ENCODE measurements at places on chromosomes 6 and 20.

DNA sequence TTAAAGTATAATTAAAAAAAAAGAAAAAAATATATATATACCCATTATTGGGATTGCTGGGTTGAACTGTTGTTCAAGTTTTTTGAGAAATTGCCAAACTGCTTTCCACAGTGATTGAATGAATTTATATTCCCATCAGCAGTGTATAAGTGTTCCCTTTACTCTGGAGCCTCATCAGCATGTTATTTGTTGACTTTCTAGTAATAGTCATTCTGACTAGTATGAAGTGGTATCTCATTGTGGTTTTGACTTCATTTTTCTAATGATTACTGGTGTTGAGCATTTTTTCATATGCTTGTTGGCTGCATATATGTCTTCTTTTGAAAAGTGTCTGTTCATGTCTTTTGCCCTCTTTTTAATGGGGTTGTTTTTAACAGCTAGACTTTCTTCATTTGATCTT lies 1260.8 kb upstream of the GJE1 start:
- DNase-seq = no peak

GRCh38 chr20:32527052-32527446 lies 58.1 kb downstream of the NOL4L start:
- no peak for DNase-seq

GRCh38 chr6:44415449-44415848 lies 27.9 kb downstream of the CDC5L start:
- DNase-seq = no peak

DNA sequence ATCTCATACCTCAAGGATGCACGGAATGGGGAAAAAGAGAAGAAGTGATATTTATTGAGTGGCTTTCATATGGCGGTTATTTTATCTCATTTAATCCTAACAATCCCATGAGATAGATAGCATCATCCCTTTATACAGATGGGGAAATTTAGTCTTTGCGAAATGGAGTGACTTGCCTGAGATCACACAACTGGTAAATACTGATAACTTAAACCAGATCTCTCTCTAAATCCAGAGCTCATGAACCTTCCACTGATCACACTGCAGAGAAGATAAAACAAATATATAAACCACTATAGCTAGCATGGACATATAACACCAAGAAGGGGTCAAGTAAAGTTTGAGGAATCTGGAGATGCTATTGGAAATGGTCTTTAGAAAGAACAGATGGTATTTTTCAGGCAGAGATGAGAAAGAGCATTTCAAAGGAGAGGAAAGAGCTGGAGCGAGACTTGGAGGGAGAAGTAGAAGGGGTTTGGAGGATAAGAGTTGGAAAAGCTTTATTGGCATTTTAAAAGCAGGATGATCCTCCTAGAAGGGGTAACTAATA lies 139.8 kb upstream of the TNFAIP3 start:
- no peak for DNase-seq

- DNase-seq = no peak
These were observed 55.0 kb downstream of the GNAS start for GRCh38 chr20:58907320-58908137.

- DNase-seq = no peak
These were observed 5.0 kb downstream of the GCNT2 start for GRCh38 chr6:10526156-10526555.

DNA sequence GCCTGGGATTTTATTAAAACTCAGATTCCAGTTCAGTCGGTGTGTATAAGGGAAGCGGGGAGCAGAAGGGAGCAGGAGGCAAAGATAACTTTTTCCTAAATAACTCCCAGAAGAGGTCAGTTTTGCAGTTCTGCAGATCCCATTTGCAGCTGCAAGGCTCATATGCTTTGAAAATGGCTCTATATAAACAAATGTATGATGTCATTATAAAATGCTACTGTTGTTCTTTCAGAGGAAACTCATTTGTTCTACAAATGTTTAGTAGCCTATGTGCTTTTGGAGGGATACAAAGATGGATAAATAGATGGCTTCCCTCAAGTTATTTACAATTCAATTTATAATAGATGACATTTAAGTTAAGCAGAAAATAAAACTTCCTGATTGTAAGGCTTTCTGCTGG lies 29.2 kb upstream of the DSP start:
- no peak for DNase-seq

DNA sequence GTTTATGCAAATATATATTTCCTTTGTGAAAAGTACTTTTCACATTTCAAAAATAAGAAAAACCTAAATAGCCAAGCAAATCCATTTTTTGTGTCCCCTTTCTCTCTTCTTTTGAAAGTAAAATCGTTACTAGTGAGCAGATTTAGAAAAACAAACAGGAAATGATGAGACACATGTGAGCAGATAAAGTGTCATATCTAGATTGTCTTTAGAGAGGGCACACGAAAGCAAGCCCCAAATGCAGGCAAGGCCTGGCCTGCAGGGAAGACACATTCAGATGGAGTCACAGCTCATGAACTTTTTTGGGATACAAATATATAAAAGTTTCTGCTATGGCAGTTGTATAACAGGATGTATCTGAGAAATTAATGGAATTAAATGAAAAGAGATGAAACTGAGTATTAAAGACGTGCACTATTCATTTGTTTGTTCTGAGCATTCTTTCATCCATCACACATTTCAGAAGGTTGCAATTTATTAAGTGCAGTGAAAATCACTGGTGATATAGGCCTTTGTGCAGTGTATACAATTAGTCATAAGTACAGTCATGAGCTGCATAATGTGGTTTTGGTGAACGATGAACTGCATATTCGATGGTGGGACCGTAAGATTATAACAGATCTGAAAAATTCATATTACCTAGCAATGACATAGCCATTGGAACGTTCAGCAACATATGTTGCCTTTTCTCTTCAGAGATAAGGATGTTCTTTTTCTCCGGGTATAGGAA lies 101.4 kb downstream of the PACRG start:
- DNase-seq = no peak

- no peak for DNase-seq
These were observed at the start of gene ENPP3 for GRCh38 chr6:131636880-131637792. Gene ENPP3 (plus strand): TSS chr6:131637302. CDS start chr6:131637385, 83 bp downstream.

- no peak for DNase-seq
These were observed 36.0 kb downstream of the PIM1 start for GRCh38 chr6:37205997-37206340.

DNA sequence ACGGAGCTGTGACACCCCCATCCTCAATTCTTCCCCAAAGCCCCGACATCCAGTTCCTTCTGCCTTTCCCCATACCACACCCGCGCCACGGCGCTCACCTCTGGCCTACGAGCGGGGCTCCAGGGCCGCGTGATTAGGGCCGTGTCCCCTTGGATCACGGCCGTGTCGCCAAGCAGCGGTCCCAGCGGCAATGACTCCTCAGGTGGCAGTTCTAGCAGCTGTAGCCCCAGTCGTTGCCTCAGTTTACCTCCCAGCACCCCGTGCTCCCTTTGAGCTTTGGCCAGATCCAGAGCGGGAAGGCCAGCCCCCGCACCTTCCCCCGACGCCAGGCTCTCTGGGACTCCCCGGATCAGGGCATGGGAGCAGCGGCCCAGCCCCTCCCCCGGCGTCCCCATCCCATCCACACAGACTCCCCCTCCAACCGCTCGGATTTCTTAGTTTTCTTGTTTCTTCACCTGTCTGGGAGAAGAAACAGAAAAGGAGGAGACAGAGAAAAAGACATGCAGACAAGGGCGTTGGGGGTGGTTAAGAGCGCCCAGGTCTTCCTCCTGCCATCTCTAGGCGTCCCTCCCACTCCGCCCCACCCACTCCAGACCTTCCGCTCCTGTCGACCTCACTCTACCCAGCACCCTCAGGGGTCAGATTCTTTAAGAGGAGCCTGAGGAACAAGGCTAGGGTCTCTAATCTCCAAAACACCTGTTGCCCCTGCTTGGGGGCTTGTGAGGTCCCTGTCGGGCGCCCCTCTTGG lies at the start of gene DDAH2:
Gene DDAH2 (minus strand): TSS at position 533 of the 748 bp plus-strand sequence. CDS start 138 bp downstream, at position 395.
- DNase-seq = no peak

DNA sequence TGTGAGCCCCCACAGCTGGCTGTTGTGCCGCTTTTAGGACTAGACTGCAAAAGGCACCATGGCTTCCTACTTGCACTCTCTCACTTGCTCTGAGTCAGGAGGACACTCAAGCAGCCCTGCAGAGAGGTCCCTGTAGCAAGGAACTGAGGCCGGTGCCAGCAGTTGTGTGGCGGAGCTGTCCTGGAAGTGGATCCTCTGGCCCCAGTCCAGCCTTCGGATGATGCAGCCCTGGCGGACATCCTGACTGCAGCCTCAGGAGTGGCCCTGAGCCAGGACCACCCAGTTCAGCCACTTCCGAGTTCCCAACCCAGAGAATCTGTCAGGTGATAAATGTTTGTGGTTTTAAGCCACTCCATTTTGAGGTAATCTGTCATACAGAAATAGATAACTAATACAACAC lies 17.5 kb downstream of the CTCFL start:
- no peak for DNase-seq
